ENCODE measurements at places on chromosomes 16 and 17.

DNA sequence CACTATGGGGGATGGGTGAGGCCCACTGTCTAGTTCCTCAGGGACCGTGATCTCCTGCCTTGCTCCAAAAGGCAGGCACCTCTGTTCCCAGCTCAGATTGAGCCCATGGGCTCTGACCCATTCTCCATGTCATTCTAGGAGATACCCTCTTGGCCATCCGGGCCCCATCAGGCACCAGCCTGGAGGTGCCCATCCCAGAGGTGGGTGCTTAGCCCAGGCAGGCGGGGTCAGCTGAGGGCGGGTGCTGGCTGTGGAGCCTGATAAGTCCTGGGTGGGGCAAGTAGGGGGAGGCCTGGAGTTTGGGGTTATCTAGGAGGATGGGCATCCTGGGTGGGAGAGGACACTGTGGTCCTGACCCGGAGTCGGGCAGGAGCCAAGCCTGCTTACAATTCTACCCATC, 2.3 kb downstream of the E2F4 start:
- no peak for ATAC-seq

- ATAC-seq: no peak
These were observed 223.1 kb downstream of the SOX9 start for GRCh38 chr17:72343911-72344310.

GRCh38 chr17:56009795-56010651, 143.3 kb upstream of the ANKFN1 start:
- no peak for ATAC-seq

GRCh38 chr16:17154981-17155380, 315.8 kb downstream of the XYLT1 start:
- ATAC-seq: no peak

DNA sequence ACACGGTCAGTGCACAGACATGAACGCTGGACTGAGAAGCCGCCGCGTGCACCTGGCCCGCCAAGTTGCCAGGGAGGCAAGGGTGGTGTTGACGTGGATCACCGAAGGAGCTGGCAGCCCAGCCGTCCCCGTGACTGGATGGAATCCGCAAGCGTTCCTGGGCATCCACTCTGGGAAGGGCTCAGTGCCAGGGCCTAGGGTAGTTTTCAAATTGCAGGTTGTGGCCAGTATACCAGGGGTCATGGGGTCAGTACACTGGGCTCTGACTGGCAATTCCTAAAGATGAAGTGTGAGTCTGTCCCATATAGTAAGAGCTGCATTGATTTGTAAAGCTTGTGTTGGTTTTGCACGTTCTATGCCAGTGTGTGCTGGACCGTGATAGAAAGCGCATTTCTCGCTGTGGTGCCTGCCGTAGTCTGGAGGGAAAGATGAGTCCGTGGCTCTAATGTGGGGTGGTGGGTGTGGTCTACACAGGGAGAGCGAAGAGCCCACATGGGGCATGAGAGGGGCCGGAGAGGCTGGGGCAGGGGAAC, 21.1 kb upstream of the METRNL start:
- ATAC-seq: no peak

- no peak for ATAC-seq
These were observed 11.4 kb downstream of the CIITA start for GRCh38 chr16:10888320-10888937.

- no peak for ATAC-seq
These were observed 81.1 kb downstream of the MAF start for GRCh38 chr16:79519448-79519847.

- ATAC-seq: no peak
These were observed 12.0 kb downstream of the MYL4 start for GRCh38 chr17:47221154-47221553.

DNA sequence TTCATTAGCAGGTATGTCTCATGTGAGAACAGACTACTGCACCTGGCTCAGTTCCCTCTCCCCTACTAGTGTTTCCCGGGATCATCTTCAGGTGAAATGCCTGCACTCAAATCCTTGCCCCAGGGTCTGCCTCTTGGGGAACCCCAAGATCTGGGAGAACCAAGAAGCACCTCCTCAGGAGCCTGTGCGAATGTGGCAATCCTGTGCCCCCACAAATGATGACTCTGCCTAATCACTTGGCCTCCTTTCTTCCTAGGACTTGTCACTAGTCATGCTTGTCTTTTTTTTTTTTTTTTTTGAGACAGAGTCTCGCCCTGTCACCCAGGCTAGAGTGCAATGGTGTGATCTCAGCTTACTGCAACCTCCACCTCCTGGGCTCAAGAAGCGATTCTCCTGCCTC, 21.7 kb downstream of the ADAD2 start:
- no peak for ATAC-seq

DNA sequence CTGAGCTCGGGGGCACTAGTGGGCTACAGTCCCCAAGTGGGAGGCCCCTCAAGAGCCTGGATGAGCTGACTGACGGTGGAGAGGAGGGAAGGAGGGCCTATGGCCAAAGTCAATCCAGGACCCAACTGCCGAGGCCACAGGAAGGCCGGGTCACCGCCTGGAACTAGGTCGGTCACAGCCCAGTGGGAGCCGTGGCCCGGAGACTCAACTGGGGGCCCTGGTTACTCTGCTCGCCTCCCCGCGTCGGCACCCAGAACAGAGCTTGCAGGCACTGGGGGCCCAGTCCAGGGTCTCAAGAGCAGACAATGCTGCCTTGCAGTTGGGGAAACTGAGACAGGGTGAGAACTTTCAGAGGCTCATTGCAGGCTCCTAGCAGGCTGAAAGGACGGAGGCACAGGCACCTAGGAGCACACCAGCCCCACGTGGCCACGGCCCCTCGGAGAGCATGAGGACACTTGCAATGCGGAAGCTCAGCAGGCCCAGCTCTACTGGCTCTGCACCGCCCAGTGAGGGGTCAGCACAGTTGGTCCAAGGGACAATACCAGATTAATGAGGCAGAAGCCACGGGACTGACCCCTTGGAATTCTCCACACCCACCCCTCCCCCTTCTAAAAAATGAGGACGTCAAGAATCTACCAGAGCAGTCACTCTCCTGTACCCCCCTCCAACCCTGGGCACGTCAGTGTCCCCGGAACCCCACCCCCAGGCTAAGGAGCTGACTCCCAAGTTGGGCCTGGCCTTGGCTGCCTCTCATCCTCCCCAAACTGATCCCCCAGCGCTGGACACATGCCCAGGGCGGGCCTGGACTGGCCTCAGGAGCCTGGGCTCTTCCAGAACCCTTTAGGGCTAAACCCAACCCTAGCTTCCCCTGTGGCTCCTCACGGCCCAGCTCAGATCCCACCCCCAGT, 2.2 kb downstream of the HS3ST6 start:
- ATAC-seq: no peak

DNA sequence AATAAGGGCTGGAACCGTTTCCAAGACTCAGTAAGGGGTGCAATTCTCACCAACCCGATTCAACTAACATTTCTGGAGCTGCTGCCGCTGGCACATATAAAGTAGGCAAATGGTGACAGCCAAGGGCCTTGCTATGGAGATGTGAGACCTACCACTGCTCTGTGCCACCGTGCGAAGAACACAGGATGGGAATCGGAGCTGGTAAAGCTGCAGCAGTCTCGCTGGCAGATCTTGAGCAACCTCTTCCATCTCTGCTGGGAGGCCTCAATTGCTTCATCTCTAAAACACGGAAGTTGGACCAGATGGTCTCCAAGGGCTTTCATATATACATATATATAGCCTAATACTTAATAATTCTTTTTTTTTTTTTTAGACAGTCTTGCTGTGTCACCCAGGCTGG, 128.9 kb upstream of the RCVRN start:
- no peak for ATAC-seq

DNA sequence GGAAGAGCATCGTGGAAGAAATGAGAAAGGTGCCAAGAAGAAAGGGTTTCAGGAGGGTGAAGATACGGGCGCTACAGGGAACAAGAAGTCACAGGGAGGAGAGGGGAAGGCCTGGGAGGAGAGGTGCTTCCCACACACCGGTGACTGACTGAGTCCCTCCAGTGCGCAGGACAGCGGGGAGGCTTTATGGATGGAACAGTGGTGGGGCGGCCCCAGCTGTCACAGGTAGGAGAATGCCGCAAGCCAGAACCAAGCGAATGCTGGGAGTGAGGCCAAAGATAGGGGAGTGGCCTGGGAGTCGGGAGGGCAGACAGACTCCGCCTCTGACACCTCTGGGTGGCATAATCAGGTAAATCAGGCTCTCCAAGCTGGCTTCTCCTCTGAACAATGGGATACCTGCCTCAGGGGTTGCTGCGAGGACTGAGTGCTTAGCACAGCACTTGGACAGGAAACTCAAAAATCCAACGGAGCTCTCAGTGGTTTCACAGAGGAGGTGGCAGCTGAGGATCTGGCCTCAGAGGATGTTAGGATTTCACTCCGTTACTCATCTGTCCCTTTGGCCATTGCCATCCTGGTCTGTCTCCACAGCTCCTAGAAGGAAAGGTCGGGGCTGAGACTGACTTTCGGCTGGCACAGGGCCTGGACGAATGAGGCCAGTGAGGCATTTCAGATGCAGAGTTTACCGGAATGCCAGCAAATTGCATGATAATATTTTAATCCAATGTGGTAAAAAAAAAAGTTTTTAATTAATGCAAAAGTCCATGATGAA, 717 bp upstream of the CNP start:
- ATAC-seq: peak; percentile 61

DNA sequence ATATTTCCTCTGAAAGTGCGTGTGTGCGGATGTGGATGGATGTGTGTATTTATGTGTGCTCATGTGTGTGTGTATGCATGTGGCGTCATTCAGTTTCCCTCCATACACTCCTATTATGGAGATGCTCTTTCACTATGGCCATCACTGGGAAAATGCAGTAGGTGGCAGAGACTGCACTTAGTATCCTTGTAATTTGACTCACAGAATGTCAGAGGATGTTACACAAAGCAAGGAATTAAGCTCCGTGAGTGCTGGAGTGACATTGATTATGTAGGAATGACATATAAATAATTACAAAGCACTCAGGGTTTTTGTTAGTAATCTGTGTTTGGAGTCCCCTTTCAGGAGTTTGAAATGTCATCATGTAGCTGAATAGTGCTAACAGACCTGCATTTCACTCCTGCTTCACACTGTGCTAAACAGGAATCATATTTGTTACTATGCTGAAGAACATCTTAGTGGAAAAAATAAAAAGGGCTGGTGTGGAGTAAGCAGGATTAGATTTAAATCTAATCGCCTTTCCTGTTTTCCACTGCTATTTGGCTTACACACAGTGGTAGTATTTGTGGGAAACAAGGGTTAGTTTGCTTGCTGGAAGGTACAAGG, 59.6 kb downstream of the HS3ST4 start:
- no peak for ATAC-seq

- ATAC-seq: peak; percentile 71
These were observed 18.2 kb downstream of the COTL1 start for GRCh38 chr16:84599521-84600202.

DNA sequence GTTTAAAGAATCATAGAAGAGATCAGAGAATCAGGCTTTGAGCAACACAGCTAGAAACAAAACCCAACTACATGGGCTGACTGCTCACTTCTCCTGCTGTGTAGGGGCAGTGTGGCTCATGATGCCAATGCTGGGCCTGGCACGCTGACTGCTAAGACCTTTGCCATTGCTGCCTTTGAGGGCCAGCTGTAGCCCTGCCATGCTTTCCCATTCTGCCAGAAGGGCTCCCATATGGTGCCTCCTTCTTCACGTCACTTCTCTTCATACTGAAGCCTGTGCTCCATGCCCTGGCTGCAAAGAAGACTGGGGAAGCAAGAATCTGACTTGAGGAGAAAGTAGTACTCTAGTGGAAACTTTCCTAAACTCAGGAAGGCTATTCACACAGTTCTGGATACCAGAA, 232.9 kb downstream of the UTP18 start:
- no peak for ATAC-seq

Data from activated CD4-positive, CD25-positive, alpha-beta regulatory T cell treated with anti-CD3 and anti-CD28 coated beads, Interleukin-2, amount 50 U/mL, for 24 hours (primary cell).